Lower leg skin (tissue), 4 donors: ENCODE measurements at places on chromosomes 11 and 22.

- DNase-seq: no peak
Measured at GRCh38 chr22:41888627-41889200, 26.2 kb downstream of the SHISA8 start.

- no peak for DNase-seq
Measured at GRCh38 chr22:31239771-31240370, 27.8 kb downstream of the LIMK2 start.

- DNase-seq: no peak
Measured at GRCh38 chr22:25987948-25988347, 181.3 kb upstream of the SEZ6L start.

DNA sequence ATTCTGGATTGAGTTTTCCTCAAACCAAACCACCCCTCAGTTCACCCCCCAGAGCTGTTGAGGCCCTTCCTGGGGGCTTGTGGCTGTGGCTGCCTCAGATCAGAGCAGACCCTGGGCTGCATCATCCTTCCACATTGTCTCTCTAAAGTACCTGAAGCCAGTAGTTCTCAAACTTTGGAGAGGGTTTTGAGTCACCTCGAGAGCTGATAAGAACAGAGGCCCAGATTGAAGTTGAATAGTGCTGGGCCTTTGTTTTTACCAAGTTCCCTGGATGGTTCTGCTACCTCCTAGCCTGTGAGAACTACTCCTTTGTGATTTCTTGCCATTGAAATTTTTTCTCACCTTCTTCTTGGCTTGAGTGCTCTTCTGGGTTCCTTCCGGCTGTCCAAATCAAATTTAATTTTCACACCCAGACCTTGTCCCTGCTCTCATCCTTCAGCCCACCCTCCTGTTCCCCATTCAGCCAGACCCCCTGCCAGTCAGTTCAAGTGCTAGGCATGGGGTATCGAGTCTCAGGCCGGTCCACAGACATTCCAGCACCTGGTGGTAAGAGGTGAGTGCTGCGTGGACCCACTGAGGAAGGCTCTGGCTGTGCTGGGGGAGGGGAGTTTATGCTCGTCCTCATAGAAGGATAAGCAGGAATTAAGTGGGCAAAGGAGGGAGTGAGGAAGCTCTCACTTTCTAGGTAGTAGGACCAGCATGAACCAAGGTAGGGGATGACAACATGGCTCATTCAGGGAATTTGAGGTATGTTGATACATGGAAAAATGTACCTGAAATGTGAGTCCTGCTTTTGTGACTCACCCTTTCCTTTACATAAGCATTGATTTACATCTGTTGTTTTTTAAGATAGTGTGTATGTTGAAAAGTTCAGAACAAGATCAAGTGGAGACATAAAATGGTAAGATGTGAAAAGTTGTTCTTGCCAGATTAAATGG lies 116.5 kb downstream of the PTPRJ start:
- DNase-seq: no peak

DNA sequence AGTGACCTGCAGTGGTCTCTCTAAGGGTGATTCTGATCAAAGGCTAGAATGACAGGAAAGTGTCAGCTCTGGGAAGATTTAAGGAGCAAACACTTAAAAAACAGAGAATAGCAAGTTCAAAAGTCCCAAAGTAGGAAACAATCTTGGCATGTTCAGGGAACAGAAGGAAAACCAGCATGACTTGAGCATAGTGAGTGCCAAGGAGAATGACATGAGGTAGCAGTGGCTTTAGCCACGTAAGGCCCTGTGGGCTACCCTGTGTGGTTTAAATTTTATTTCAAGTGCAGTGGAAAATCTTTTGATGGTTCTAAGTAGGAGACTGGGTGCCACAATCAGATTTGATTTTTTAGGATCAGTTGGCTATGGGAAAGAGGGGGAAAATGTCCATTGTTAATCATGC lies 149.4 kb downstream of the WNT11 start:
- DNase-seq: no peak

GRCh38 chr11:7321473-7322450 lies 70.1 kb downstream of the SYT9 start:
- DNase-seq: no peak

GRCh38 chr11:117643606-117644300 lies 153.3 kb downstream of the DSCAML1 start:
- DNase-seq: no peak
